ENCODE measurements at places on chromosomes 7 and 10.
A peak's percentile ranks its signal among the peaks of the same experiment; 100 is the strongest.

DNA sequence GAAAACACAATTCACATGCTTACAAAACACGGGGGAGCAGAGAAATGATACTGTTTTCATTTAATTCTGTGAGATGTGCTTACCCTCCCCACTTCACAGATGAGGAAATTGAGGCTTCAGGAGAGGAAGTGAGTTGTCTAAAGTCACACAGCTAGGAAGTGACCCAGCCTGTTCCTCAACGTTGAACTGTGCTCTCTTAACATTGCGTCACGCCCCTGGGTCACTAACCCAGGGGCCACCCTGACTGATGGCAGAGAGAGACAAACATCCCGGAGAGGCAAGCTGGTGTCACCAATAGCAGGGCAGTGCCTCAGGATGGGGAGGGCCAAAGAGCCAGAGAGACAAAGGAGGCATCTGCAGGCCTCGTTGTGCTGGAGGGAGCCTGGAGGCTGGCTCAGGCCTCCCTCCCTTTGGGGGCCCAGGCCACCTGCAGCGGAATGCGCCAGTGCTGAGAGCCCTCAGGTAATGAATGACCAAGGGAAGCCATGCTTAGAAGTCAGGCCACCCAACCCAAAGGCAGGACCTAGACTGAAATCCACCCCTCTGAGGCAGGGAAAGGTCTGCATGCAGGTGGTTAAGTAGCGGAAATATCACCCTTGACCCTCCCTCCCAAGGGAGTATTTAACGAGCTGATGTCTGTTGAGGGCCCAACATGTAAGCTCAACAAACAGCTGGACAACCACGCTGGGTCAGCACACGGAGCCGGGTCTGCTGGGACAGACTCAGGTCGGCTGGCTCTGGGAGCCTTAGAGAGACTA, 81.3 kb downstream of the C10orf105 start:
- peak; percentile 5 for DNase-seq

DNA sequence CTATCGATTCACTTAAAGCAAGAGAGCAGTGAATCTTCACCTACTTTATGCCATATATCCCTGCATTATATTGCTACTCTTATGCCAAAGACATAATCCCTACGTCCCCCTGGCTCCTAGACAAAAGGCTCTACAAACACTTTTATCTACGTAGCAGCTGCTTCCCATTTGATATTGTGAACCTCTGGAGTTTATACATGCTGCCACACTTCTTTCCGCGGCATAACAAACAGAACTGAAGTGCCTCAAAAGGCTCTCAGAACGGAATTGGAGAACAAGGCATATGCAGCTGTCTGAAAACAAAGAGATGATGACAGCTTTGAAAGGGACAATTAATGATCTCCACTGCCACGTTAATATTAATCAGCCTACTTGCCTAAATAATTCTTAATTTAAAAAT, 985.6 kb upstream of the LRRN3 start:
- DNase-seq = no peak

DNA sequence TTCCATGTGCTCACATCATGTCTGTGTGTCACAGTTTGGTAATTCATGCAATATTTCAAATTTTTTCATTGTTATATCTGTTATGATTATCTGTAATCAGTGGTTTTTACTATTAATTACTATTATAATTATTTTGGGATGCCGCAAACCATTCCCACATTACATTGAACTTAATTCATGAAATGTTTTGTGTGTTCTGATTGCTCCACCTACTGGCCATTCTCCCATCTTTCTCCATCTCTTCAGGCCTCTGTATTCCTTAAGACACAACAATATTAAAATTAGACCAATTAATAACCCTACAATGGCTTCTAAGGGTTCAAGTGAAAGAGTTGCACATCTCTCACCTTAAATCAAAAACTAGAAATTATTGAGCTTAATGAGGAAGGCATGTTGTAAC, 398.5 kb downstream of the PCDH15 start:
- no peak for DNase-seq

GRCh38 chr10:121509112-121509511, 89.1 kb downstream of the FGFR2 start:
- no peak for DNase-seq

DNA sequence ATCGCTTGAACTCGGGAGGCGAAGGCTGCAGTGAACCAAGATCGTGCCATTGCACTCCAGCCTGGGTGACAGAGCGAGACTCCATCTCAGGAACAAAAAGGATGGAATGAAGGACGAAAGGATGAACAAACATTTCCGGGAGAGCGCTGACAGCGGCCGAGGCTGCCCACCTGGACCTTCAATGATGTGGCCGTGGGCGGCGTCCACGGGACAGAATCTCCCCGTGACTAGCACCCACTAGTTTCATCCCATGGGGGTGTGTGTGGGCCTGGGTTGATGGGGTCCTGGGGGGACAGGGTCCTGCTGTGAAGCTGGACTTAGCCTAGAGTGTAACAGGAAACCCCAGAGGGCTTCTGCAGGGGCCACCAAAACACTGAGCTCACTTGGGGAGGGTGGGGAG, 32.8 kb downstream of the MICALL2 start:
- no peak for DNase-seq

Measured in CD4-positive, alpha-beta T cell treated with Interleukin-15 for 4 hours (primary cell).